Umbilical cord (tissue), 2 donors: ENCODE measurements at places on chromosomes 4 and X. TPM values are rescaled to one million over a fixed set of nuclear protein-coding genes. Genes with fewer than 3 reads are reported as not detected.

COL25A1 gene
- total RNA-seq = 32.5 TPM

PPARGC1A gene
- total RNA-seq = 9.4 TPM

ZDHHC15 gene
- total RNA-seq = 2.9 TPM

ZFP92 gene
- total RNA-seq = 5.1 TPM

HTN3 gene
- 4.8 TPM for total RNA-seq

NSUN7 gene
- total RNA-seq = 0.48 TPM

SLC6A8 gene
- 27.0 TPM for total RNA-seq

AR gene
- 2.6 TPM for total RNA-seq

HMX1 gene
- total RNA-seq = not detected

NWD2 gene
- total RNA-seq = 2.4 TPM

NHSL2 gene
- 25.3 TPM for total RNA-seq

DSPP gene
- 3.4 TPM for total RNA-seq

NAP1L5 gene
- total RNA-seq = 11.6 TPM

VEGFC gene
- total RNA-seq = 5.8 TPM

JAKMIP1 gene
- 4.1 TPM for total RNA-seq

CNGA2 gene
- total RNA-seq = not detected

CXorf49 gene
- total RNA-seq = not detected

RS1 gene
- 0.24 TPM for total RNA-seq

DCAF12L2 gene
- 1.4 TPM for total RNA-seq

PDCL2 gene
- not detected for total RNA-seq

DLG3 gene
- total RNA-seq = 19.5 TPM

CD40LG gene
- not detected for total RNA-seq

DMP1 gene
- total RNA-seq = 2.2 TPM

RASL11B gene
- total RNA-seq = 13.0 TPM

FSTL5 gene
- 2.4 TPM for total RNA-seq

APLN gene
- total RNA-seq = 1.2 TPM

USP27X gene
- 2.4 TPM for total RNA-seq

LRRC66 gene
- 2.2 TPM for total RNA-seq

LINC00632 gene
- 36.6 TPM for total RNA-seq

PASD1 gene
- 0.48 TPM for total RNA-seq

TMEM47 gene
- total RNA-seq = 83.1 TPM

PPEF2 gene
- 6.3 TPM for total RNA-seq

CT45A1 gene
- total RNA-seq = not detected

PABPC1L2A gene
- total RNA-seq = not detected

GAGE2A gene
- total RNA-seq = not detected

CFAP47 gene
- total RNA-seq = 0.96 TPM

VCX3A gene
- total RNA-seq = not detected

EVC2 gene
- total RNA-seq = 10.6 TPM

TCEAL5 gene
- total RNA-seq = not detected

DDX53 gene
- 2.2 TPM for total RNA-seq
